ENCODE measurements at places on chromosomes 3 and 15. TPM values are rescaled to one million over a fixed set of nuclear protein-coding genes. Genes with fewer than 3 reads are reported as not detected.

LINGO1 gene
- 45.7 TPM for total RNA-seq

COL6A5 gene
- under 0.01 TPM for total RNA-seq

CYP1A1 gene
- total RNA-seq, result 0.47 TPM

CCDC33 gene
- not detected for total RNA-seq

GHRL gene
- total RNA-seq, result not detected

CTXND1 gene
- 0.31 TPM for total RNA-seq

SOX14 gene
- not detected for total RNA-seq

ETV5 gene
- 46.2 TPM for total RNA-seq
